Hepatocyte (in vitro differentiated cells): ENCODE measurements at places on chromosomes 3 and 15. TPM values are rescaled to one million over a fixed set of nuclear protein-coding genes. Genes with fewer than 3 reads are reported as not detected.
A peak's percentile ranks its signal among the peaks of the same experiment; 100 is the strongest.

DNA sequence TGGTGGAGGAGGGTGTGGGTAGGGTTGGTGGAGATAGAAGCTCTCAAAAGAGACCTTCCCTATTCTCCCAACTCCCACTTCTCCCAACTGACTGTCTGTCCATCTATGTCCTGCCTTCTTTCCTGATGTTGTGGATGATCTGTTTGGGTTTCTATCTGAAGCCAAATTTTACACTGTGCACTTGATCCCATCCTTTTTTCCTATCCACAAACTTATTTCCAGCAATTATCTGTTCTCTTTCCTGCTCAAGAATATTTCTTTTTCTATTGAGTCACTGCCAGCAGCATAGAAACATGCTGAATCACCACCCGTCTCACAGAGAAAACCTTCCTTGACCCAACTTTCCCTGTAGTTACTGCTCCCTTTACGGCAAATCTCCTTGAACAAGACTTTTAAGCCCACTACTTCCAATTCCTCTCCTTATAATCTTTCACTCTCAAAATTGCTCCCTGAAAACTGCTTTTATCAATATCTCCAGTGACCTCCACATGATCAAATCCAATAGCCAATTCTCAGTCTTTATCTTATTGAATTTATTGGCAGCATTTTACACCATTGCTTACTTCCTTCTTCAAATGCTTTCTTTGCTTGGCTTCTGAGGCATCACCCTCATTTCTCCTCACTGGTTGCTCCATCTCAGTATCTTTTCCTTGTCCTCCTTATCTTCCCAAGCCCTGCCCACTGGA is 141.2 kb upstream of the SLC7A14 start:
- no peak for DNase-seq
- peak overlapping the region; percentile 60 for H3K27ac ChIP-seq
- no peaks in the 10 kb centered on the region for H3K36me3 ChIP-seq

DNA sequence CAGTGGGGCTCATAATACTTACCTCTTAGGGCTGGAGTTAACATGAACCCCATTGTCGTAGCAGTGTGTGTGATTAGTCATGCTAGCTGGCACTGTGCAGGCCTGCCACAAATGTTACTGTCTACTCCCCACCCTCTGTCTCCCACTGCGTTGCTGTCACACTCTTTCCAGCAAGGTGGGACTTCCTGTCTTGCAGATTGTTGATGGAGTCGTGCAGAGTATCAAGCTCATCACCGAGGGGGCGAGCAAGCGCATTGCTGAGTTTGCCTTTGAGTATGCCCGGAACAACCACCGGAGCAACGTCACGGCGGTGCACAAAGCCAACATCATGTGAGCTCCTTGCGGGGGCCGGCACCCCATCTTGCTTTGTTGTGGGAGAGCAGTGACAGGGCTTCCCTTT is 12.9 kb downstream of the IDH3A start:
- no peaks in the 10 kb centered on the region for H3K4me1 ChIP-seq
- H3K36me3 ChIP-seq = peaks cover 11% of the 10 kb centered on the region
- no peak overlapping the region for H3K27ac ChIP-seq
- no peak for DNase-seq

DNA sequence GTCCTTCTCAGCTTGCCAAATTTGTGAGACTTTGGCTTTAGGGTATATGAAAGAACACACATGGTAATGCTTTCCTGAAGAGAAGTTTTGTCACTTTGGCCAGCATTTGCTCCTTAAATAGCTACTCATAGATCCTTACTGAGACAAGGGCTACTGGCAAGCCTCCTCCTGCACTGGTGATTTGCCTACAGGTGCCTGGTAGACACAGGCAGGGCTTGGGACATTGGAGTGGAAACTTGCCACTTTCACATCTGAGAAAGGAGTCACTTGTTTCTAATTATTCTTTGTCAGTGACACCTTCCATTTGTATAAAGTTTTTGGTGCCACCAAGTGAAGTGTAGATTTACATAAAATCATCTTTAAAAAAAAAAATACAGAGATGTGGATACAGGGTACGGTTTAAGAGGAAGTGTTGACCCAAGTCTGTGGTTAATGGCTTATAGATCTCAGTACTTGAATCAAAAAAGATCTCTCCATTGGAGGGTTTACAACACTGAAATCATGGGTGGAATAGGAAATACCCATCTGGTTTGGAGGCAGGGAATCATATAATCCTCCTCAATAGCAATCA is 132.8 kb upstream of the GADL1 start:
- no peak overlapping the region for H3K4me3 ChIP-seq
- DNase-seq = no peak

DNA sequence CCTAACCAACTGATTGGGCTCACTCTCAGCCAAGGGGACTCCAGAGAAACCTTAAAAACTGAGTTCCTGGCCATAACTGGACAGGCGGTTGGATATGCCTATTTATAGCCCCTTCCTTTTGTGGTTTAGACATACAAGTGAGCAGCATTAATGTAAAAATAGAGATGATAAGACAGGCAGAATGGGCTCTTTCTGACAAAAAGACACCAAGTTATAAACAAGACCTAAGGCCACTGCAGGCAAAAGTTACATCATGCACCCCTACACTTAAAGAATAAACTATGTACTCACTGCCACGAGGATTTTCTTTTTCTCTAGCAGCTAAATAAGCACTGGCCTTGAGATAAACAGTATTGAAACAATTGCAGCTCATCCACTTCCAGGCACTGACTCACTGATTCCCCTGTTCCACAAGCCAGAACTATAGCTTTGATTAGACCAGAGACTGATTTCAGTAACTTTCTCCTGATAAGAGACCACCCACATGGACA is 30.1 kb downstream of the SUCNR1 start:
- no peak overlapping the region for H3K4me3 ChIP-seq
- H3K27ac ChIP-seq = peak overlapping the region; percentile 22
- H3K36me3 ChIP-seq = no peaks in the 10 kb centered on the region
- DNase-seq = peak; percentile 12
- H3K27me3 ChIP-seq = no peaks in the 10 kb centered on the region
- H3K4me1 ChIP-seq = peaks cover 4% of the 10 kb centered on the region

GRCh38 chr3:44355362-44356033 is 16.9 kb downstream of the TCAIM start:
- peak; percentile 41 for DNase-seq
- no peak overlapping the region for H3K27ac ChIP-seq
- H3K4me3 ChIP-seq = no peak overlapping the region
- no peaks in the 10 kb centered on the region for H3K27me3 ChIP-seq

- peak; percentile 70 for DNase-seq
- H3K4me1 ChIP-seq = peaks cover 13% of the 10 kb centered on the region
- H3K36me3 ChIP-seq = no peaks in the 10 kb centered on the region
- H3K4me3 ChIP-seq = no peak overlapping the region
- peak overlapping the region; percentile 77 for H3K27ac ChIP-seq
Measured at GRCh38 chr3:7504886-7505775, 644.2 kb downstream of the GRM7 start.

DNA sequence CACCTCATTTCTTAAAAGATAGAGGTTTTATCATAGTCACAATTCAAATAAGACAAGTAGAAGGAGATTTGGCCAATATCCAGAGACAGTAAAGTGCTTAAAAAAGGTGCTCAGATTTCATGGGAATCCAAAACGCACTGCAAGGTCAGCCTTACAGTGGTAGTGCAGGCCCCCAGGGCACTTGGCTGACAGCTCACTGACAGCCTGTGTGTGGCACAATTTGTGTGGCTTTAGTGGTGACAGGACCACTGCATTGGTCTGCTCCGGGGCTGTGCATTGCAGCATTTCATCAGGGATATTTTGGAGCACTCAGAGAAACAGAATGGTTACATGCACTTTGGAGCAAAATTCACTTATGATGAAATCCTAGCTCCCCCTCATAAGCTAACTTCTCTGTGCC is 544.3 kb downstream of the NTRK3 start:
- DNase-seq = no peak
- H3K36me3 ChIP-seq = no peaks in the 10 kb centered on the region
- no peak overlapping the region for H3K27ac ChIP-seq
- no peak overlapping the region for H3K4me3 ChIP-seq
- H3K27me3 ChIP-seq = no peaks in the 10 kb centered on the region

GRCh38 chr3:98243843-98244242 is 20.2 kb upstream of the OR5H6 start:
- no peak overlapping the region for H3K27ac ChIP-seq
- DNase-seq = no peak
- H3K4me3 ChIP-seq = no peak overlapping the region
- no peaks in the 10 kb centered on the region for H3K36me3 ChIP-seq

DNA sequence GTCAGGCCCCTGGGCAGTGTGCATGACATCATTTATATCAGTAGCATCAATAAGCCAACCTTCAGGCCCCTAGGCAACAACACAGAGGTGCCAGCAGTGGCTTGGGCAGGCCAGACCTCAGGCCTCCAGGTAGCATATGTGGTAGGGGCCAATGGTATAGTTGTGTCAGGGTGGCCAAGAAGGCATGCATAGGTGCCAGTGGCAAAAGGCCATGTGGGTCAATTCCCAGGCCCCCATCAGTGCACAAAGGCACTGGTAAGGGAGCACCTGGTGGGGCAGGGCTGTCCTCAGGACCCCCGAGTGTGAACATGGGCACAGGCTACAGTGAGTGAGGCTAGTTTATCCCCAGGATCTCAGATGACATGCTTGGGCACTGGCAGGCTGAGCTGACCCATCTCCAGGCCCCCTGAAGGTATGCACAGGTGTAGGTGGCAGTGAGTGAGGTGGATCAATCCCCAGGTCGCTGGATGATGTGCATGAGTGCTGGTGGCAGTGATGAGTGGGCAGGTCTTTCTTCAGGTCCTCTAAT is 244.1 kb upstream of the ZNF385D start:
- DNase-seq = no peak
- no peak overlapping the region for H3K4me3 ChIP-seq
- no peak overlapping the region for H3K27ac ChIP-seq
- H3K4me1 ChIP-seq = no peaks in the 10 kb centered on the region

- peaks cover 6% of the 10 kb centered on the region for H3K4me1 ChIP-seq
- H3K36me3 ChIP-seq = no peaks in the 10 kb centered on the region
- H3K27me3 ChIP-seq = no peaks in the 10 kb centered on the region
- H3K4me3 ChIP-seq = no peak overlapping the region
- no peak overlapping the region for H3K27ac ChIP-seq
- DNase-seq = no peak
Measured at GRCh38 chr3:77189684-77190083, 149.8 kb downstream of the ROBO2 start.

- H3K27ac ChIP-seq = no peak overlapping the region
- DNase-seq = peak; percentile 56
- H3K36me3 ChIP-seq = no peaks in the 10 kb centered on the region
- H3K27me3 ChIP-seq = peaks cover 61% of the 10 kb centered on the region
- peaks cover 26% of the 10 kb centered on the region for H3K4me1 ChIP-seq
- no peak overlapping the region for H3K4me3 ChIP-seq
Measured at GRCh38 chr3:128482666-128483656, 10.0 kb downstream of the GATA2 start.

DNA sequence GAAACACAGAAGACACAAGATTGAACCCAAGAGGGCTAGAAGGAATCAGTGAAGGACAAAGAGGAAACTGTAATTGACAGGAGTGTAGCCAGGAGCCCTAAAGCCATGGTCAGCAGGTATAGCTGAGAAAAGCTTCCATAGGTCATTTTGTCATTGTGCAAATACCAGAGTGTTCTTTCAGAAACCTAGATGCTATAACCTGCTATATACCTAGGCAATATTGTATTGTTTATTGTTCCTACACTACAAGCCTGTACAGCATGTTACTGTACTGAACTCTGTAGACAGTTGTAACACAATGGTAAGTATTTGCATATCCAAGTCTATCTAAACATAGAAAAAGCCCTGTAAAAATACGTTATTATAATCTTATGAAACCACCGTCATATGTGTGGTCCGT is 119.3 kb upstream of the LRRFIP2 start:
- peaks cover 4% of the 10 kb centered on the region for H3K36me3 ChIP-seq
- no peak for DNase-seq
- no peaks in the 10 kb centered on the region for H3K27me3 ChIP-seq

- no peak overlapping the region for H3K4me3 ChIP-seq
- no peak for DNase-seq
- no peaks in the 10 kb centered on the region for H3K27me3 ChIP-seq
- no peak overlapping the region for H3K27ac ChIP-seq
- peaks cover 6% of the 10 kb centered on the region for H3K4me1 ChIP-seq
Measured at GRCh38 chr15:33032053-33032452, 162.5 kb downstream of the FMN1 start.

GRCh38 chr15:63605036-63605435 is 7.8 kb downstream of the FBXL22 start:
- peaks cover 10% of the 10 kb centered on the region for H3K4me1 ChIP-seq
- no peak for DNase-seq
- H3K36me3 ChIP-seq = no peaks in the 10 kb centered on the region
- no peak overlapping the region for H3K27ac ChIP-seq
- no peak overlapping the region for H3K4me3 ChIP-seq
- no peaks in the 10 kb centered on the region for H3K27me3 ChIP-seq

GRCh38 chr3:48504051-48504946 is at the start of gene SHISA5:
TSS of gene SHISA5 (minus strand) at chr3:48504174. CDS start at chr3:48504094, 80 bp downstream.
- peak; percentile 78 for DNase-seq
- H3K27me3 ChIP-seq = no peaks in the 10 kb centered on the region
- H3K27ac ChIP-seq = peak within 1 kb of the TSS; percentile 86

DNA sequence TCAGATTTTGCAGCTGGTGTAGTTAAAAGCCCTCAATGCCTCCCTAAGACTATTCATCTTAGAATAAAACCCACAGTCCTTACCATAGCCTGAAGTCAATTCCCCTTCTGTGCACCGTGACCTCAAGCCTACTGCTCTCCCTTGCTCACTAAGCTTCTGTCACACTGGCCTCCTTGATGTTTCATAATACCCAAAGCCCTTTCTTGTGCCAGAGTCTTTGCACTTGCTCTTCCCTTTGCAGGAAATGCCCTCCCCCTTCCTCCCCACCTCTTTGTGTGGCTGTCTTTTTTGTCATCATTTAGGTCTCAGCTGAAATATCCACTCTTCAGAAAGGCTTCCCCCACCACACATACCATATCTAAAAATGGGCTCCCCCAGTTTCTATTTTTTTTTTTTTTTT is 4.2 kb upstream of the PLEKHO2 start:
- DNase-seq = no peak
- no peaks in the 10 kb centered on the region for H3K27me3 ChIP-seq
- peaks cover 4% of the 10 kb centered on the region for H3K4me1 ChIP-seq
- H3K36me3 ChIP-seq = no peaks in the 10 kb centered on the region

- DNase-seq = no peak
- H3K4me1 ChIP-seq = no peaks in the 10 kb centered on the region
- no peak overlapping the region for H3K4me3 ChIP-seq
Measured at GRCh38 chr15:29400701-29401100, 131.1 kb upstream of the NSMCE3 start.

Gene CHRD
- total RNA-seq = 13.6 and 15.0 TPM in 2 replicates

Gene SNRK
- 20.9 and 25.3 TPM in 2 replicates for total RNA-seq

Gene CATSPER2
- total RNA-seq = 0.83 and 3.9 TPM in 2 replicates

Gene GASK1A
- 2.1 and 2.4 TPM in 2 replicates for total RNA-seq

Gene REC114
- not detected in 2 replicates for total RNA-seq

Gene C2CD4B
- 1.0 and 2.0 TPM in 2 replicates for total RNA-seq

Gene EFCC1
- total RNA-seq = 0.23 and 0.76 TPM in 2 replicates
